NCI-H1930 (cell line): ENCODE measurements at places on chromosomes 11 and 22.

DNA sequence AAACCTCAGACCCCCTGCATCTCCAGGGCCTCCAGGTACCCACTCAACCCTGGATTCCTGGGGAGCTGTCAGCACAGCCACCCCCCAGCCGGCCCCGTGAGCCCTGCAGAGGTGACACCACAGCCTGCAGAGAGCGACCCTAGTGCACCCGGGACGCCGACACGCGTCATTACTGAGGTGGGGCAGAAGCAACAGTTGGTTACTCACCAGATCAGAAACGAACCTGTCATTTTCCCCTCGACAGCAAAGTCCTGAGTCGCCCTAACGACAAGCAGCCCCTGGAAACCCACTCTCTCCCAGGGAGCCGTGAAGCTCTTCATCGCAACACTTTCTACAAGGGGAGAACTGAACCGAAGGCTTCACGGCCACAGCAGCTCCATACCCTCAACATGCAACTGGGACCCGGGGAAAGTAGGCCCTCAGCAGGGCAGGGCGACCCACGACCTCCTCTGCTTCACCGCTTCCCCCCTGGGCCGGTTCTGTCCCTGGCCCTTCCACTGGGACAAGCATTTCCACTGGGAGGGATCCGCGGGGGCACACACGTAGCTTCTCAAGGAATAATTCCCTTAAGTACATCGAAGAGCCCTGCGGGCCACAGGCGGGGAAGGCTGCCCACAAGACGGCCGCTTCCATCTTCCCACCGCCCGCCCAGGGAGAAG is 1.6 kb downstream of the BRD1 start:
- DNase-seq: no peak

DNA sequence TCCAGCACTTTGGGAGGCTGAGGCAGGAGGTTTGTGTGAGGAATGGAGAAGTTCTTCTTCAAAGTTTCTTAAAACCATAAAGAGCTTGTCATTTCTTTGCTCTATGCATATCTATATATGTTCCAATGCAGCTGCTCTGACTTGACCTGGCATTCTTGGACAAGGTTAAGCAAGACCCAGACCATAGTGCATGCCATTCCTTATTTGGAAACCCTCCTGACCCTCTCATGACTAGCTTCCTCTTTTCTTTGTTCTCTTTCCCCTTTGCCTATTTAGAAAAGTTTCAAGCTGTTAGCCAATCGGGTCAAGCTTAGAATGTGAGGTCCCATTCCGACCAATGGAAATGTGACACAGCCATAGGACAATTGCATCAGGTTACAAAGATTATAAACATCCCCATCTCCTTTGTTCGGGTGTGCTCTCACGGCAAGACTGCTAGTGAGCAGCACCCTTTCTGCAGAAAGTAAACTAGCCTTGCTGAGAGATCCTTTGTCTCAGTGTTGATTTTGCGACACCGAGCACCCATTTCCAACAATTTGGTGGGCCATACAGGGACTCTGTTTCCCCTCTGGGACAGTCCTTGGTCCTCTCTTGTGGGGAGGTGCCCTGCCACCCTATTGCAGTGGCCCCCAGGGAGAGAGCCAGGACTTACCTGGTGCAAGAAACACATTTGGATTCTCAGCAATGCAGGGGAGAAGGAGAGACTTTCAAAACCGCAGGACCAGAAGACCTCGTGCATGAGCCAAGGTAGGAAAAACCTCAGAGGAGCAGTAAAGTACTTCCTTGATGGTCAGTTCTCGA is 39.9 kb upstream of the ANO1 start:
- DNase-seq: no peak

DNA sequence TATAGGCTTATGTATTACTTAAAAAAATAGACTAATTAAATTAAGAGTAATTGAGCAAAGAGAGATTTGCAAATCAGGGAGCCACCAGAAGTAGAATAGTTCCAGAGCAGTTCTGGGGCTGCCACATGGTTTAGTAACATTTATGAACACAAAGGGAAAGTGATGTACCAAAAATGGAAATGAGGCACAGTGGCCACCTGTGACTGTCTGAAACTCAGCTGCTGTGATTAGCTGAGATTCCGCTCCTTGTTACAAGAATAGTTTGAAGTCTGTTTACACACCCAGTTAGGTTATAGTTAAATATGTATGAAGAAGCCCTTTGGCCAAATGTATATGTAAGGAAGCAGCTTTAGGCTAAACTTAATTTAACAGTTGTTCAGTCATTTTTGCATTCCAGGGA is 901.5 kb upstream of the CHORDC1 start:
- no peak for DNase-seq

DNA sequence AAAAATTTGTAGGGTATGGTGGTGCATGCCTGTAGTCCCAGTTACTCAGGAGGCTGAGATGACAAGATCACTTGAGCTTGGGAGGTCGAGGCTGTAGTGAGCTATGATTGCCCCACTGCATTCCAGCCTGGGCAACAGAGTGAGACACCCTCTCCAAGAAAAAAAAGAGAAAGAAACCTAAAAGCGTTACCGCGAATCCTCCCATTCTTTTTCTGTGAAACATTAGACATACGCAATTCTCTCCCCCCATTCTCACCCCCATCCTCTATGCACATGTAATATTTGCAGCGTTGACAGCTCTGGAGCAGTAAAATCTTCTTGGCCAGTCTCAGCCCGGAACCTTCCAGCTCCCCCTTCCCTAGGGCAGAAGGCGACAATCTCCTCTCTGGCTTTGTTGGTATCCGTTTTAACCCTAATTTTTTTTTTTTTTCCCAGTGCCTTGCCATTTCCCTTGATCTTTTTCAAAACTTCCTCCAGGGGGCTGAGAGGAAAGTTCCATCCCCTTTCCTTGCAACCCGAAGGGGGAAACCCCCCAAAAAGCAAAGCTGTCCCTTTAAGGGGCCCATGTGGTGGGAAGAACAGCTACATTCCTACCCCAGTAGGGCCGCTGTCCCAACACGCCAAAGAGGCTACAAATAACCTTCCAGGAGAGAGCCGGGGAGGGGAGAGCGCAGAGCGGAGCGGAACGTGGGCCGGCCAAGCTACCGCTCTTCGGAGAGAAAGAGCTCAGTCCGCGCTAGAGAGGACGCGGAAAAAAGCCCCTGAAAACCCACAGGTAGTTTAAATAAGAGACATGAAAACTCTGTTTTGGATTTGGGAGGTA is 1.9 kb downstream of the LRP4 start:
- no peak for DNase-seq

- DNase-seq: peak; percentile 16
Observed at GRCh38 chr11:57480409-57481137, 20.2 kb downstream of the RTN4RL2 start.

DNA sequence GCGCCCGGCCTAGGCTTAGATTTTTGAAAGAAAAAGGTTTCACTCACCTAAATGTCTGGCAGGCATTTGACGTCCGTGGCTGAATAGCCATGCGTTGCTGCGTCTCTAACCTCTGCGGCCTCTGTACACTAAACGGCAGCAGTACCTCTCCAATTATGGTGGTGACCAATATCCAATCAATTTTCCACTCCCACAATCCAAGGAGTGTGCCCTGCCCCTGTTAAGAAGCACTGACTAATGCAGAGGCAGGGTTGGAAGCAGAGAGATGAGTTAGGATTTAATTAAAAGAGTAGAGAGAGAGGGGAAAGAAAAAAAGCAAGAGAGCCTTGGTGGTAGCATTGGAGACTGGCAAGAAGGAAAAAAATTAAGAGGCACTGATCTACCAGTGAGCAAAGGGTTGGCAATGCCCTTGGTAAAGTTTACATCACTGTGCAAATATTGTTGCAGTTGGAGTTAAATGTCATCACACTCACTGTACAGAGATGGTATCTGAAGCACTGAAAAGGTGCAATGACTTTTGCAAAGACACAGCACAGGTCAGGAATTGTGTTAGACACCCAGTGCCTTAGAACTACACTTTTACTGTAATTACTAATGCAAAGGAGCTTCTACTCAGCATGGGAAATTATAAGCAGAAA is 526.7 kb downstream of the NTM start:
- DNase-seq: no peak

DNA sequence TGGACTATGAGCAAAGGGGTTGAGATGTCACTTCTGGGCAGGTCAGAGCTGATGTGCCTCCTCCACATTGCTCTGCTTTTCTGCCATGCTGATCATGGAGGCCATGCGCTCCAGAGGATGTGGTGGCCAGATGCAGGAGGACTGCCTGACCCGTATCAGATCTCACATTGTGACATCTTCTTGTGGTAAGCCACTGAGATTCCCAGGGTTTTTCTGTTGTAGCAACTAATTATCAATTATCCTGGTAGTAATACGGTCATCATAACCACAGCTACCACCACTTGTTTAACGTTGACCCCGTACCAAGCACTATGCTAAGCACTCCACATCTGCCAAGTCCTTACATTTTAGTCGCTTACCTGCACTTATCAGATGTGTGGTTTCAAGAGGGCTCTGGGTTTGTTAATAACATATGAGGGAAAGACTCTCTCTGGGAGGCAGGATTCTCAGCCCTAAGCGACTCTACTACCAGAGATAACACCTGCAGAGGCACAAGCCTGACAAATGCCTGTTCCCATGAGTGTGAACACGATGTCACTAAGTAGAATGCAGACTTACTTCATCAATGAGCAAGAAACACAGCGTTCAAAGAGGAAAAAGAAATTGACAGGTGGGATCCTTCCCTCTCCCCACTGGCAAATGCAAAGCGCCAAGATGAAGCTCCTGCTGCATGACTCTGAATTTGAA is 63.6 kb upstream of the TIMP3 start:
- DNase-seq: no peak
